ENCODE measurements at places on chromosomes 1 and 21. TPM values are rescaled to one million over a fixed set of nuclear protein-coding genes. Genes with fewer than 3 reads are reported as not detected.
A peak's percentile ranks its signal among the peaks of the same experiment; 100 is the strongest.

Gene ALX3
- total RNA-seq = not detected

Gene DNASE2B
- total RNA-seq = not detected

Gene ERG
- total RNA-seq = not detected

DNA sequence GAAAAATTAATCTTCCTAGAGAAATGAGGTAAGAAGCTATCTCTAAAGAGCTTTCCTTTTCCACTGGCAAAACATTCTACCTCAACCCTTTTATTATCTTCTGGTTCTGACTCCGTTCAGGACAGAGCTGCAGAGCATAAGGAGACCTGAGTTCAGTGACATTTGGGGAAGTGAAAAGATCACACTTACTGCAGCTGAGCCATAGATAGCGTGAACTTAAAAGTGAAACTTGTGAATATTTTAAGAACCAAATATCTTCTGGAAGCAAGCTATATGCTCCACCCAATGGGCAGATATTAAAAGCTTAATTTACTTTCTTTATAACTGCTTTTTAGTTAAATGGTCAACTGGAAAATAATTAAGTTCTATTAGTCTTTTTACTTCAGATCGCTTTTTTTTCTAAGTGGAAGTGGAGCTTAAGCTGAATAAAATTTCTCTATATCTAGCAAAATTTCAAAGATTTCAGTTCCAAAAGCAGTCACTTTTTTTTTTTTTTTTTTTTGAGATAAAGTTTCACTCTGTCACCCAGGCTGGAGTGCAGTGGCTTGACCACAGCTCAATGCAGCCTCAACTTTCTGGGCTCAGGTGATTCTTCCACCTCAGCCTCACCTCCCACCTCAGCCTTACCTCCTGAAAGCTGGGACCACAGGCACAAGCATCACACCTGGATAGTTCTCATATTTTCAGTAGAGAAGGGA is 11.9 kb downstream of the PTPN22 start:
- no peaks in the 10 kb centered on the region for H3K36me3 ChIP-seq
- DNase-seq = no peak
- H3K27me3 ChIP-seq = no peaks in the 10 kb centered on the region
- no peak overlapping the region for H3K27ac ChIP-seq

- H3K4me1 ChIP-seq = no peaks in the 10 kb centered on the region
- H3K27ac ChIP-seq = no peak within 1 kb of the TSS
- no peak within 1 kb of the TSS for H3K4me3 ChIP-seq
- DNase-seq = no peak
Observed at GRCh38 chr1:26410706-26411623, at the start of gene LIN28A. LIN28A (plus strand) TSS chr1:26410817; CDS start chr1:26410892, 75 bp downstream.

DNA sequence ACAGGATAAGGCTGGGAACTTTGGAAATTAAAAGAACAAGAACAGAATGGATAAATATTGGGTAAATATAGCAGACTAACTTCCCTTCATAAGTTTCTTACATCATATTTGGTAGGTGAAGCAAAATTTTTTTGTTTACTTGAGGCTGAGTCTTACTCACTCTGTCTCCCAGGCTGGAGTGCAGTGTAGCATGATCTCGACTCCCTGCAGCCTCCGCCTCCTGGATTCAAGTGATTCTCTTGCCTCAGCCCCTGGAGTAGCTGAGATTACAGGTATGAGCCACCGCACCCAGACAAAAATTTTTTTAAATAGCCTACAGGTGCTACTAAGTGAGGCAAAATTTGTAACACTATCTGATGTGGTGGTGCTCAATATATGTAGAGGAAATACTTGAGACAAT is 50.7 kb downstream of the TM2D1 start:
- no peak overlapping the region for H3K4me3 ChIP-seq
- no peaks in the 10 kb centered on the region for H3K4me1 ChIP-seq
- no peaks in the 10 kb centered on the region for H3K27me3 ChIP-seq
- H3K27ac ChIP-seq = no peak overlapping the region

GRCh38 chr1:94971491-94971924 is 44.6 kb upstream of the CNN3 start:
- peak overlapping the region; percentile 56 for H3K27ac ChIP-seq
- H3K36me3 ChIP-seq = no peaks in the 10 kb centered on the region
- no peak overlapping the region for H3K4me3 ChIP-seq
- no peak for DNase-seq
- H3K4me1 ChIP-seq = no peaks in the 10 kb centered on the region

GRCh38 chr1:24748191-24749121 is 3.2 kb downstream of the CLIC4 start:
- H3K4me3 ChIP-seq = peak overlapping the region; percentile 99
- no peaks in the 10 kb centered on the region for H3K36me3 ChIP-seq
- H3K4me1 ChIP-seq = peaks cover 46% of the 10 kb centered on the region
- no peaks in the 10 kb centered on the region for H3K27me3 ChIP-seq

GRCh38 chr1:17892851-17893250 is 137.7 kb downstream of the ACTL8 start:
- DNase-seq = no peak
- H3K4me3 ChIP-seq = no peak overlapping the region
- H3K4me1 ChIP-seq = peaks cover 31% of the 10 kb centered on the region
- H3K27me3 ChIP-seq = peaks cover 48% of the 10 kb centered on the region

DNA sequence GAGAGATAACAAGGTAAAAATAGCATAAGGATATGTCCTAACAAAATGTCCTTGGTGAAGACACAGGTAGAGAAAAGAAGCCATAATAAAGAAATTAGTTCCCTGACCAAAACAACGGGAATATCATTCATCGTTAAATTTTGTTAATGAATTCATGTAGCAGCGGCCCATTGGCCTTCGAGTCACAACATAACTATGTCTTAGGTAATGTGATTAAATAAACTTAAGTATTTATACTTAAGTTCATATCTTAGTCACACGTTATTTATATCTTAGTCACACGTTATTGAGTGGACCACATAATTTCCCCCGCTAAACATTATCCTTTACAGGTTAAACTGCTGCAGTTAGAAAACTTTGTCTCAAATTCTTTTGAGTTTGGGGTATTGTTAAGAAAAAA is 1.2 kb downstream of the NEXN start:
- peaks cover 16% of the 10 kb centered on the region for H3K36me3 ChIP-seq
- H3K4me1 ChIP-seq = peaks cover 4% of the 10 kb centered on the region
- H3K27me3 ChIP-seq = peaks cover 4% of the 10 kb centered on the region
- H3K4me3 ChIP-seq = peak overlapping the region; percentile 79

DNA sequence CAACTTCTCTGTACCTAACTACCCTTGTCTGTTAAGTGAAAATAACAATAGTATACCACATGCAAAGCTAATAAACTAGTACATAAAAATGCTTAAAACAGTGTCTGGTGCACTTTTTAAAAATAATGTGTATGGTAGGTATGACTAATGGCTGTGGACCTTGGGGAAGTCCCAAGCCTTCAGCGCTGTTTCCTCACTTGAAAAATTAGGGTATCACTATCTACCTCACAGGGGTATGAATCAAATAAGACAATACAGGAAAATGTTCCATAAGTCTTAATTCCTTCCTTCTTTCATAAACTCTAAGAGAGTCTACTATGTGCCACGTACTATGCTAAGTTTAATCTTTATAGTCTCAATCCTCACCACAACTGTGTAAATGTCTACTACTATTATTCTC is 32.0 kb downstream of the EGLN1 start:
- H3K36me3 ChIP-seq = no peaks in the 10 kb centered on the region
- peaks cover 14% of the 10 kb centered on the region for H3K4me1 ChIP-seq
- H3K27me3 ChIP-seq = no peaks in the 10 kb centered on the region
- H3K27ac ChIP-seq = no peak overlapping the region
- DNase-seq = no peak

GRCh38 chr1:6292102-6292501 is 31.2 kb upstream of the GPR153 start:
- no peak overlapping the region for H3K4me3 ChIP-seq
- DNase-seq = no peak
- H3K27ac ChIP-seq = peak overlapping the region; percentile 24
- no peaks in the 10 kb centered on the region for H3K27me3 ChIP-seq
- peaks cover 17% of the 10 kb centered on the region for H3K36me3 ChIP-seq

DNA sequence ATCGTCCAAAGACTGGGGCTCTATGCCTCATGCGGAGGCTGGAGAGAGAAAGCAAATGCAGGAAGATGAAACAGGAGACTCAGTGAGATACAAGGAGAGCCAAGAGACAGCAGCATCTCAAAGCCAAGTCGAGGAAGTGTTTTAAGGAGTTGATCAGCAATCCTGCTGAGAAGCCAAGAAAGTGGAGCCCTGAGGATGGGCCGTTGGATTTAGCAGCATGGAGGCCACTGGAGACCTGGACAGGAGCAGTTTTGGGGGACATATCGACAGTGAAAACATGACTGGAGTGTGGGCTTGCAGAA is 107.4 kb upstream of the ZBTB40 start:
- no peaks in the 10 kb centered on the region for H3K27me3 ChIP-seq
- H3K36me3 ChIP-seq = no peaks in the 10 kb centered on the region
- no peak for DNase-seq

DNA sequence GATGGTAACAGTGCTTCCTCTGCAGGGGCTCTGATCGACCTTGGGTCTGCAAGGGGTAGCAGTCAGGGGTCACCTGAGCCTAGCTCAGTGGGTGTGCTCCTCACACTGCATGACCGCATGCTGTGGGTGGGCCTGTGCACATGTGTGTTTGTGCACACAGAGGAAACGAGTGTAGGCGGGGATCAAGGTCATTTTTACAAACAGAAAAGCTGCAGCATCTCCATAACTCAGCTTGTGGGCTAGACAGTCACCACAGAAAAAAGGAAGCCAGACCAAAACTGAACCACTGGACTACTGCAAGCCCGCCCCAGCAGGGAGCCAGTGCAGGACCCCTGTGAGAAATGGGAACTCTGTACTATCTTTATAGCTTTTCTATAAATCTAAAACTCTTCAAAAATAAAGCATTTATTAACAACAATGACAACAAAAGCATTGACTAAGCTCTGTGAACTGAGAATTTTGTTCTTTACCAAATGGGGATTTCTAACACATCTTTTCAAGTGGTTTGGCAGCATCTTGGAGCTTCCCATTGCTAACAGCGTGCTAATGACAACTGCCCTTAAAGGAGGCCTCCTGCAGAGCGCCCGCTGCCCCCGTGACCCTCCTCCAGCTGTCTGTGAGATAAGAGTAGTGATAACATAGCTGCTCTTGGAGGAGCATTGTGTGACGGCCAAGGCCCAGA is 19.9 kb upstream of the NEK2 start:
- no peak overlapping the region for H3K4me3 ChIP-seq
- H3K36me3 ChIP-seq = no peaks in the 10 kb centered on the region
- peaks cover 9% of the 10 kb centered on the region for H3K4me1 ChIP-seq
- no peak for DNase-seq

DNA sequence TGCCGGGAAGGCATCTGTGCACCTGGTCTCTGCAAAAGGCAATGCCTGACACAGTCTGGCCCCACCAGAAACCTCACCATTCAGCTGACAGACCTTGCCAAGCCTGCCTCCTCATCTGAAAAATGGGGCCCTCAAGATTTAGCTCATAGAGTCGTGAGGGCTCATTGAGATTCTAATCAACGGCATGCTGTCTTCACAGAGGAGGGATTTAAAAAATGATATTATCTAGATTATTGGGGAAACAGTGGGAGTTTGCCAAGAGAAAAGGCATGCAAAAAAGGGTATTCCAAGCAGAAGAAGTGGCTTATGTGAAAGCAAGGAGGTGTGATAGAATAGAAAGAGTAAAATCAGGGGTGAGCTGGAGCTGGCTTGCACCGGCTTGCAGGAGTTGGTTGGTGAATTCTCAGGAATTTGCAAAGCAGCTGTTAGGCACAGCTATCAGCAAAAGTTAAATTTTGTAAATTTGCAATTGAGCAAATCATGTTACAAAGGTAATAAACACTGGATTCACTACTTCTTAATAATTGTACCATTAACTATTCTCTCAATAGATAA is 91.7 kb upstream of the WNT4 start:
- no peak overlapping the region for H3K4me3 ChIP-seq
- no peaks in the 10 kb centered on the region for H3K36me3 ChIP-seq
- no peak overlapping the region for H3K27ac ChIP-seq
- H3K27me3 ChIP-seq = peaks cover 53% of the 10 kb centered on the region

GRCh38 chr1:198910816-198911215 is 272.0 kb downstream of the PTPRC start:
- no peak overlapping the region for H3K27ac ChIP-seq
- H3K36me3 ChIP-seq = no peaks in the 10 kb centered on the region
- no peak for DNase-seq

DNA sequence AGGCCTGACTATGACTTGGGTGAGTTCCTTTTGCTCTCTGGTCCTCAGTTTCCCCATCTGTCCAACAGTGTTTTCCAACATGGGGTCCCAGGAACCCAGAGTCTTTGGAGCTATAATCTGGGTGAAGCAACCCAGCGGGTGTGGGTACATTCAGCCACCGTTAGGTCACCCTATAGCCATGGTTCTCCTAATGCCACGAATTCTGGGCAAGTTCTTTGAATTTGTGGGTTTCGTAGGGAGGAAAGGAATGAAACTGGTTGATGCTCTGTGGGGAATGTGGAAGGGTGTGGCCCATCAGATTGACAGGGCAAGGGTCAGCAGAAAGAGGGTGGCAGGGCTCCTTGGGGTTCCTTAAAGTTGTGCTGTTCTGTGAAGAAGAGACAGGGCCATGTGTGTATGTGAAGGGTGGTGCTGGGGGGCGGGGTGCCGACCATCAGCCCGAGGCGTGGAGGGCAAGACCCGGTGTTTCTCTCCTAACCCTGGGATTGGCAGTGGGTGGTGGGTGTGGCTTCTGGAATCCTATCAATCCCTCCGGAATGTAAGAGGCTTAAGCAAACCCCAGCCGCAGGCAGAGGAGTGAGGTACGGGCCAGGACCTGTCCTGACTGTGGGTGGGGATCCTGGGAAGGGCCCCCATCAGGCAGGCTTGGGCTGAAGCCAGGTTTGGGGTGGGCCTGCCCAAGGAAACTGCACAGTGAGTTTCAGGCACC is 35.5 kb upstream of the ZNF362 start:
- no peaks in the 10 kb centered on the region for H3K36me3 ChIP-seq
- H3K4me3 ChIP-seq = no peak overlapping the region
- no peak overlapping the region for H3K27ac ChIP-seq
- H3K4me1 ChIP-seq = peaks cover 26% of the 10 kb centered on the region

GRCh38 chr1:8879464-8879921 is 1.0 kb upstream of the ENO1 start:
- H3K27me3 ChIP-seq = no peaks in the 10 kb centered on the region
- H3K27ac ChIP-seq = peak overlapping the region; percentile 100
- peak overlapping the region; percentile 91 for H3K4me3 ChIP-seq
- no peak for DNase-seq
- peaks cover 54% of the 10 kb centered on the region for H3K4me1 ChIP-seq
- H3K36me3 ChIP-seq = no peaks in the 10 kb centered on the region

DNA sequence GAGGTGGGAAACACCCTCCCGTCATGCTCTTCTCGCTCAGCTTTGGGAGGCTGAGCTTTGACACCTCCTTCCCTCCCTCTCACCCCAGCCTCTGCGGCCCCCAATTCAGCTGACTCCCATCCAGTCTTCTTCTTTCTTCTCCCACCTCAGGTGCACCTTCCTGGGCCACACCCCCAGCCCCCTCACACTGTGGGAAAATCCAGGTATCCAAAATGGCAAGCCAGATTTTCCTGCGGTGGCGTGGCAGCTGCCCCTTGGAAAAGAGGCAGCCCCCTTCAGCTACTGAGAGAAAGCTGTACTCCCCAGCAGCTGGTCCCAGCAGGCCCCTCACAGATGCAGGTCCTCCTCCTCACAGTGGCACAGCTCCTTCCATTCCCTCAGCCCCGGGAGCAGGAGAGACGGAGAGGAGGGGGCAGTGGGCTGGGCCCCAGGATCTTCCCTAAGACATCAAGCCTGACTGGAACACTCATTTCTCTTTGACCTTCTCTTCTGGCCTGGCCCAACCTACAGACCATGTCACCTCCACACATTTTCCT is 61.6 kb downstream of the OPTC start:
- H3K27ac ChIP-seq = peak overlapping the region; percentile 89
- no peak for DNase-seq
- no peak overlapping the region for H3K4me3 ChIP-seq
- H3K27me3 ChIP-seq = no peaks in the 10 kb centered on the region

Data from stomach (tissue), 19 donors.